ENCODE measurements at places on chromosomes 6 and 20. TPM values are rescaled to one million over a fixed set of nuclear protein-coding genes. Genes with fewer than 3 reads are reported as not detected.

TREM2 gene
- not detected for total RNA-seq

PPIL6 gene
- 3.2 TPM for total RNA-seq

SMPD2 gene
- 14.3 TPM for total RNA-seq

SPTLC3 gene
- total RNA-seq = 14.7 TPM

ZNF341 gene
- 0.92 TPM for total RNA-seq

SFT2D1 gene
- total RNA-seq = 41.7 TPM

MYLK4 gene
- total RNA-seq = 0.53 TPM

NTSR1 gene
- 0.87 TPM for total RNA-seq

TRIM40 gene
- total RNA-seq = not detected

LBP gene
- total RNA-seq = 0.26 TPM

RIN2 gene
- total RNA-seq = 42.2 TPM

PCMTD2 gene
- 37.7 TPM for total RNA-seq

HLA-DOA gene
- total RNA-seq = not detected

MYBL2 gene
- 3.9 TPM for total RNA-seq

COMMD7 gene
- total RNA-seq = 31.2 TPM

EEF1A2 gene
- total RNA-seq = 0.06 TPM

PSORS1C1 gene
- 0.92 TPM for total RNA-seq

SIRT5 gene
- 4.9 TPM for total RNA-seq

TENT5A gene
- total RNA-seq = 19.6 TPM

WFDC10B gene
- total RNA-seq = not detected

IL17F gene
- total RNA-seq = not detected

GNRH2 gene
- 0.26 TPM for total RNA-seq

FRMD1 gene
- total RNA-seq = not detected

LPIN3 gene
- total RNA-seq = 3.4 TPM

EBF4 gene
- total RNA-seq = 0.25 TPM

TNF gene
- total RNA-seq = not detected

TAAR8 gene
- total RNA-seq = not detected

TMEM200A gene
- total RNA-seq = 102 TPM

MARCKS gene
- 74.2 TPM for total RNA-seq

PTCHD4 gene
- total RNA-seq = 1.2 TPM

TPBG gene
- 25.4 TPM for total RNA-seq

KHDC3L gene
- total RNA-seq = not detected

LY6G6F gene
- total RNA-seq = not detected

TMC2 gene
- total RNA-seq = not detected

ZNF334 gene
- 1.8 TPM for total RNA-seq

PRSS35 gene
- total RNA-seq = 1.6 TPM

ANKEF1 gene
- 0.79 TPM for total RNA-seq

CDS2 gene
- 26.8 TPM for total RNA-seq

UST gene
- total RNA-seq = 32.4 TPM

CRIP3 gene
- 0.19 TPM for total RNA-seq

SOX18 gene
- total RNA-seq = 0.56 TPM

NOX3 gene
- not detected for total RNA-seq

TRMT6 gene
- total RNA-seq = 5.4 TPM

PLN gene
- total RNA-seq = 2.7 TPM

MATN4 gene
- not detected for total RNA-seq

CNBD2 gene
- total RNA-seq = 1.8 TPM

CST1 gene
- 48.1 TPM for total RNA-seq

All from aortic smooth muscle cell (primary cell).